Neural progenitor cell (in vitro differentiated cells): ENCODE measurements at places on chromosomes 11 and 22. TPM values are rescaled to one million over a fixed set of nuclear protein-coding genes. Genes with fewer than 3 reads are reported as not detected.

Gene GLYATL1B
- not detected in 2 replicates for total RNA-seq

Gene FREY1
- total RNA-seq: 0.99 TPM in 1 of 2 replicates, not detected in the other

Gene BRSK2
- 8.2 and 13.8 TPM in 2 replicates for total RNA-seq

Gene CSF2RB
- 0.03 TPM in 1 of 2 replicates, not detected in the other for total RNA-seq

DNA sequence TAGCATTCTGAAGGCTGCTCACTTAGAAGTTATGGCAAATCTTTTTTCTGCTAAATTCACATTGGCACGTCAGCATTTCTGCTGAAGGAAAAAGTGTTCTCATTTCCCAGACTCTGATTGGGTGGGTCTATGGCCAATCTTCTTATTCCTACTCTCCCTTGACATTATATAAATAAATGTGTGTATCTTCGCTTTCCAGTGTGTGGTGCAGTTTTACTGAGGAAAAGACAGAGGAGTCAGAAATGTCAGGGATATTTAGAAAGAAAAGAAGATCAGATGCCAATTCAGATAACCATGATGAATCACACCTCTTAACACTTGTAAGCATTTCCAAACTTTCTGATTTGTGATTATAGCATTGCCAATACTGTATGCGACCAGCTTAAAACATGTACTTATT lies 3.2 kb upstream of the BDNF start:
- DNase-seq: no peak
- no peak overlapping the region for H3K27ac ChIP-seq
- H3K4me3 ChIP-seq: no peak overlapping the region
- H3K4me1 ChIP-seq: peaks cover 2% of the 10 kb centered on the region

- H3K27me3 ChIP-seq: no peaks in the 10 kb centered on the region
- DNase-seq: no peak
- H3K4me1 ChIP-seq: no peaks in the 10 kb centered on the region
- H3K27ac ChIP-seq: no peak overlapping the region
Observed at GRCh38 chr11:1480191-1480554, 6.4 kb downstream of the MOB2 start.

- H3K27ac ChIP-seq: no peak overlapping the region
- no peaks in the 10 kb centered on the region for H3K27me3 ChIP-seq
- no peak overlapping the region for H3K4me3 ChIP-seq
Observed at GRCh38 chr22:49278340-49278739, 549.3 kb downstream of the BRD1 start.

DNA sequence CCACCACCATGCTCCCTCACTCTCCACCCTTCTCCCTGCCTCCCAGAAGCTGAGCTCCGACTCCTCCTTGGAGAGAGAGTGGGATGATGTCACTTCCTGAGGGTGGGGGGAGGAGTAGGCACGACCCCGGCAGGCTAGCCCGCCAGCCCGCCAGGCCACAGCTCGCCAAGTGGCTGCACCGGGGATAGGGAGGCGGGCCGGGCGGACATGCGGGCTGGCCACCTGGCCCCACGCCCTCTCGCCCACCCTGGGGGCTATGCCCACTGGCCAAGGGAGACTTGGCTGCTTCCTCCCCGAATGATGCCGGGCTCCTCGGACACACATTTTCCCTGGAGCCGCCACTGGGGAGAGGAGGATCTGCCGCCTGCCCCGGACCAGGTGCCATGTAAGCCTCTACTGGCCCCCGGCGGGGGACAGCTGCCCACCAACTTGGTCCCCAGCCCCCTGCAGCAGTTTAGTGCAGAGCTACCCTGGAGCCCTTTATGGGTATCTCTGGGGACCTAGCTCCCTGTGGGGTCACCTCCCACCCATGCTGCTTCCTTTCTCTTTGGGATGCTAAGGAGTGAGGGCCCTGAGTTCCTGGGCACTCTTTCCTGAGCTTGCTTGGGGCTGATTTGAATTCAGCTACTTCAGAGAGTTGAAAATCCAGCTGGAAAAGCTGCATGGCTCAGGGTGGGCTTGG lies 33.7 kb upstream of the MYRF start:
- H3K27me3 ChIP-seq: no peaks in the 10 kb centered on the region
- peaks cover 35% of the 10 kb centered on the region for H3K4me1 ChIP-seq
- H3K36me3 ChIP-seq: no peaks in the 10 kb centered on the region
- no peak overlapping the region for H3K27ac ChIP-seq
- peak overlapping the region; percentile 38 for H3K4me3 ChIP-seq

DNA sequence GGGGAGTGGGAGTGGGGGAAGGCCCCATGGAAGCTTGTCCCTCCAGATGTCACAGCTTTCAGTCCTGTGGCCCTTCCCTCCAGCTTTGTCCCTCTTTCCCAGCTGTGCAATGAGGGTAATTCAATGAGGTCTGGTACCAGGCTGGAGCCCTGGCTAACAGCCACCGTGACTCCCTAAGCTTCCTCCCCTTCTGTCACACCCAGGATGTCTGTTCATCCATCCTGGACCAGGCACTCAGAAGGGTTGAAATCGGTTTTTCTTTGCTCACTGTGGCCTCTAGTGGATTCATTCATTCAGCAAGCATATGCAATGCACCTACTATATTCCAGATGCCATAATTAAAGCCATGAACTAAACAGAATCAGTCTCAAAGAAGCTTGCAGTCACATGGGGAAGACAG lies 38.7 kb downstream of the SYT13 start:
- H3K27me3 ChIP-seq: no peaks in the 10 kb centered on the region
- H3K4me1 ChIP-seq: no peaks in the 10 kb centered on the region
- H3K36me3 ChIP-seq: no peaks in the 10 kb centered on the region
- no peak for DNase-seq
- H3K4me3 ChIP-seq: no peak overlapping the region

DNA sequence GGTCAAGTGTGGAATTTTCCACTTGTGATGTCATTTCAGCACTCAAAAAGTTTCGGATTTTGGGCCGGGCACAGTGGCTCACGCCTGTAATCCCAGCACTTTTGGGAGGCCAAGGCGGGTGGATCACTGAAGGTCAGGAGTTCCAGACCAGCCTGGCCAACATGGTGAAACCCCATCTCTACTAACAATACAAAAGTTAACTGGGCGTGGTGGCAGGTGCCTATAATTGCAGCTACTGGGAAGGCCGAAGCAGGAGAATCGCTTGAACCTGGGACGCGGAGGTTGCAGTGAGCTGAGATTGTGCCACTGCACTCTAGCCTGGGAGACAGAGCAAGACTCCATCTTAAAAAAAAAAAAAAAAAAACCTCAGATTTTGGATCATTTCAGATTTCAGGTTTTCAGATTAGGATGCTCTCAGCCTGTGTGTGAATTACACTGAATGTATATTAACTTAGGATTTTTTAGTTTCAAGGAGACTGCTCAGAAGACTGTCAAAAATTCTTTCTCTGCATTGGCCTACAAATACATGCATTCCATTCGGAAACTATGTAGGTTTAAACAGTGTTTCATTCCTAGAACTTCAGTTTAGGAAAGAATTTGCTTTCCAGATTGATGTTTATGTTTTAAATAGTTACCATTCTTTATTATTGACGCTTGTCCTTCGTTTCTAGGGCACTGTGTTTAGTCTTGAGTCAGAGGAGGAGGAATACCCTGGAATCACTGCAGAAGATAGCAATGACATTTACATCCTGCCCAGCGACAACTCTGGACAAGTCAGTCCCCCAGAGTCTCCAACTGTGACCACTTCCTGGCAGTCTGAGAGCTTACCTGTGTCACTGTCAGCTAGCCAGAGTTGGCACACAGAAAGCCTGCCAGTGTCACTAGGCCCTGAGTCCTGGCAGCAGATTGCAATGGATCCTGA lies 48.0 kb downstream of the BID start:
- no peaks in the 10 kb centered on the region for H3K4me1 ChIP-seq
- DNase-seq: no peak
- no peaks in the 10 kb centered on the region for H3K27me3 ChIP-seq
- H3K27ac ChIP-seq: no peak overlapping the region
- H3K4me3 ChIP-seq: no peak overlapping the region

DNA sequence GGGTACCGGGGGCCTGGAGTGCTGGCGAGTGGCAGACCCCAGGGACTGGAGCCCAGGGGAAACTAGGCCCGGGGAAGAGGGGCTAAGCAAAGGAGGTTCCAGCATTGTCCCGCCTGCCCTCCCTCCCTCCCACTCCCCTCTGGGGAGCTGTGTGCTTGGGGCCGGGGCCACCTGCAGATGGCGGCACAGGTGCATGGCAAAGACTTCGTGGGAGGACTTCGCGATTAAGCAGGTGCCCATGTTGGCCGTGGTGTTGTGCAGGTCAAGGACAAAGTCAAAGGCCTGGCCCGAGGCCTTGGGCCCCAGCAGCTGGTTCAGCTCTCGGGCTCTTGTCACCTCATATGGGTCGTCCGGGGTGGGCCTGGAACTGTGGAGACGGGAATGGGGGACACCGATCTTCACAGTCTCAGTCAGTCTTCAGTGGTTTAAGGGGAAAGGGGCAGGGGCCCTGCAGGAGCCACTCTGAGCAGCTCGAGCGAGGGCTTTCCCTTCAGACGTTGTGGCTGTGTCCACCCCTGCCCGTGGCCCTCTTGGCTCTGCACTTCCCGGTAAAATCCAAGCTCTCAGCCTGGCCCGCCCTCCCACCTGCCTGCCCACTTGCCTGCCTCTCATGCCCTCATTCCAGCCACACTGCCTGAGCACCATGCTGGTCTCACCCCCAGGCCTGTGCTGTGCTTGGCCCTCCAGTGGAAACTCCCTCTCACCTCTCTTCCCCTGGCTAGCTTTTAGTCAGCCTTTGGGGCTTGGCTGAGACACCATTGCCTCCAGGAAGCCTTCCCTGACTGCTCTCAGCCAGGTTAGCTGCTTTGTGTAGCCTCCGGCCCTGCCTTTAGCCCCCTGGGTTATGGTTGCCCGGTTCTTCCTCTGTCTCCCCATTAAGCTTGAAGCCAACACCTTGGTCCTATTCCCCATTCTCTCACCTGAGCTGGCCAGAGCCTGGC lies 4.7 kb downstream of the ACY3 start:
- no peak overlapping the region for H3K27ac ChIP-seq
- peaks cover 8% of the 10 kb centered on the region for H3K4me1 ChIP-seq
- H3K4me3 ChIP-seq: no peak overlapping the region
- H3K27me3 ChIP-seq: peaks cover 4% of the 10 kb centered on the region

DNA sequence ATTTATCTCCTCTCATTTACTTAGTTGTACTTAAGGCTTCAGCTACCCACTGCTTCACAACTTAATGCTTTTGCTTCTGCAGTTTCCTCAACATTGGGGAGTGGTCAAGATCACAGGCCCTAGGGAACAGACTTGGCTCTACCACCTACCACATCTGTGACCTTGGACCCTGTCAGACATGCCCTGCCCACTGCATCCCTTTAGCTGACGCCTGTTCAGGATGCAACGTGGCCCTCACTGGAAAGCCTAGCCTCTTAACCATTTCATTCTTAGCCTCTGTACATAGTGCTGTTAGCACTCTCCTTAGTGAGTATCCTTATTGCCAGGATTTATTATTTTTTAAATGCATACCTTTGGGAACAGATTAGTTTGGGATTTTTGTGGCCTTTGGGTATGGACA lies 34.4 kb downstream of the TNRC6B start:
- peaks cover 10% of the 10 kb centered on the region for H3K4me1 ChIP-seq
- H3K27ac ChIP-seq: no peak overlapping the region
- H3K36me3 ChIP-seq: no peaks in the 10 kb centered on the region
- H3K27me3 ChIP-seq: no peaks in the 10 kb centered on the region

DNA sequence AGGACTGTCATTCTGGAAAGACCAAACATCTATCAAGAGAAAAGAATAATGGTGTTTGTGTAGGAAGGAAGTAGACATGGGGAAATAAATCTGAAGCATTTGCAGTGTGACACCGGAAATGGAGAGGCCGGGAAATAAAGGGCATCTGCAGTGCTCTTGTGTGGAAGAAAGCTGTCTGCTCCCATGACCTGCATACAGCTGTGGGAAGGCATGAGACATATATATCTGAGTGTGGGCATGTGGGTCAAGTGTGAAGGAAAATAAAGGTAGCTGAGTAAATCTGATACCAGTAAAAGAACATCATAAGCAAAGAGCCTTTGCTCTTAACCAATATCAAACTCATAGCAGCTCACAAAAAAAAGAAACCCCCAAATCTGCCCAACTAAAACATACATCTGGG lies 72.1 kb upstream of the OR5AK2 start:
- H3K27me3 ChIP-seq: no peaks in the 10 kb centered on the region
- H3K4me3 ChIP-seq: no peak overlapping the region
- H3K27ac ChIP-seq: no peak overlapping the region
- DNase-seq: no peak
- no peaks in the 10 kb centered on the region for H3K36me3 ChIP-seq
- no peaks in the 10 kb centered on the region for H3K4me1 ChIP-seq

GRCh38 chr22:26904483-26904882 lies 247.1 kb downstream of the MIAT start:
- no peak overlapping the region for H3K4me3 ChIP-seq
- H3K27ac ChIP-seq: no peak overlapping the region
- no peak for DNase-seq
- peaks cover 19% of the 10 kb centered on the region for H3K4me1 ChIP-seq
- H3K27me3 ChIP-seq: peaks cover 44% of the 10 kb centered on the region
- no peaks in the 10 kb centered on the region for H3K36me3 ChIP-seq

DNA sequence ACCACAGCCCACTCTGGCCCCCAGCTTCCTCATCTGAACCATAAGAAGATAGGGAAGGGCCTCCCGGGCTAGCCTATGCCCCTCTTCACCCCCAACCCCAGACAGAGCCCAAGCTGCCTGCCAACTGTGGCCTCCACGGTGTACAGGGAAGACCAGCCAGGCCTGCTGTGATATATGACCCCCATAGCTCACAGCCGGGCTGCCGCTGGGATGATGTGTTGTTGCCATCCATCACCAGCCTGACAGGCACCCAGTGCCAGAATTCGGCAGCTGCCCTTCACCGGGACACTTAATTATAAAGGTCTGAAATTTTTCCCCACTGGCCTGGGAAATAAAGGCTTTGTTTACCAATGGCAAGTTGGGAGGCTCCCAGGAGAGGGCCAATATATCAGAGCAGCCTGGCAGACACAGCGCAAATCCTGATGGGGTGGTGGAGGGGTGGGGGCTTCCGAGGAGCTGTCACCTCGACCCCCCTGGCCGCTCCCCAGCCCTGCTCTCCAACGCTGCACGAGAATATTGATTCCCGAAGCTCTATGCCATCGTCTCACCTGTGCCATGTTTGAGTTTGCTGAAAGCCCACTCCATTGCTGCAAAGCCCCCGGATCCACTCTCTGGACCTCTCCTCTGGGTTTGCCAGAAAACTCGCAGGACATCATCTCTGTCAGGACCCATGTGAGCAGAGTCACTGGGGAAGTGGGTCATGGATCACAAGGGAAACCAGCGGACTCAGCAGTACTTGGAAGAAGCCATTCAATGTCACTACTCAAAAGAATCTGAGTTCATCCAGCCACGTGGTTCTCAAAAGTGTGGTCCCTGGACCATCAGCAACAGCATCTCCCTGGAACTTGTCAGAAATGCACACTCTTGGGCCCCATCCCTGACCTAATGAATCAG lies 296.9 kb downstream of the MN1 start:
- H3K27ac ChIP-seq: no peak overlapping the region
- peaks cover 36% of the 10 kb centered on the region for H3K27me3 ChIP-seq
- DNase-seq: no peak
- H3K36me3 ChIP-seq: no peaks in the 10 kb centered on the region
- H3K4me3 ChIP-seq: no peak overlapping the region

GRCh38 chr22:32949391-32950173 lies 108.6 kb downstream of the SYN3 start:
- H3K4me1 ChIP-seq: peaks cover 8% of the 10 kb centered on the region
- H3K36me3 ChIP-seq: no peaks in the 10 kb centered on the region
- H3K4me3 ChIP-seq: no peak overlapping the region
- H3K27ac ChIP-seq: no peak overlapping the region
- DNase-seq: no peak
- no peaks in the 10 kb centered on the region for H3K27me3 ChIP-seq
